ENCODE measurements at places on chromosomes 3 and 15. TPM values are rescaled to one million over a fixed set of nuclear protein-coding genes. Genes with fewer than 3 reads are reported as not detected.

SST gene
- total RNA-seq, result 1.3 TPM

DUOX1 gene
- 0.84 TPM for total RNA-seq

DNA sequence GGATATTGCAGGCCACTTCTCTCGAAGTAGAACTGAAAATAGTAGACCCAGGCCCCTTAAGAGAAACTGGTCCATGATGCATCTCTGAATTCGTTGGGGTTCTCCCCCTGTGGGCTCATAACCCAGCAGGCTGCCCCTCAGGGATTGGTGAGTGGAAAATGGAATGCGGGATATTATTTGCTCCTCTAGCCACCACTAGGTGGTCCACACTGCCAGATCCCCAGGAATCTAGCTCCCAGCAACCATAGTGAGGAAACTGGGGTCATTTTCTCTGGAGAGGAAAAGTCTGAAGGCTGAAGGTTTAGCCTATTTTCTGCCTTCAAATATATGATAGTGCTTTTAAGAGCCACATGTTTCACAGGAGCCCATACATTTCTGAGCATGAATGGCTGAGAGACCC is 6.7 kb downstream of the CX3CR1 start:
- no peak for DNase-seq

GRCh38 chr3:190504354-190505125 is 9.3 kb upstream of the IL1RAP start:
- no peak for DNase-seq

DNA sequence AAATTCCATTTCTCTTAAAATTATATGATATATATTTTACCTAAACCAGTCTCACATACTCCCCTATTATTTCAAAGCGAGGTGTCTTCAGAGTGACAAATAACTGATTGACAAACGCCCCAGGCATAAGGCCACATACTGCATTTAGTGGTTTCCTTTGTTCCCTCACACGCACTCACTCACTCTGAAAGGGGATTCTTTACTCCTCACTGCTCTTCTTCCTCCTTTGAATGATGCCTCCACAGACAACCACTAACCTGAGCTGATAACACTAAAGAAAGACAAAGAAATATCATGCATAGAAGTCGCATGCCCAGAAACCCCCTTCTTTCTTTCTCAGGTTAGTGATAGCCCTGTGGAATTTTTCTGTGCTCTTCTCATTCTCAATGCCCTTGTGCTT is 24.1 kb upstream of the BBX start:
- no peak for DNase-seq

DNA sequence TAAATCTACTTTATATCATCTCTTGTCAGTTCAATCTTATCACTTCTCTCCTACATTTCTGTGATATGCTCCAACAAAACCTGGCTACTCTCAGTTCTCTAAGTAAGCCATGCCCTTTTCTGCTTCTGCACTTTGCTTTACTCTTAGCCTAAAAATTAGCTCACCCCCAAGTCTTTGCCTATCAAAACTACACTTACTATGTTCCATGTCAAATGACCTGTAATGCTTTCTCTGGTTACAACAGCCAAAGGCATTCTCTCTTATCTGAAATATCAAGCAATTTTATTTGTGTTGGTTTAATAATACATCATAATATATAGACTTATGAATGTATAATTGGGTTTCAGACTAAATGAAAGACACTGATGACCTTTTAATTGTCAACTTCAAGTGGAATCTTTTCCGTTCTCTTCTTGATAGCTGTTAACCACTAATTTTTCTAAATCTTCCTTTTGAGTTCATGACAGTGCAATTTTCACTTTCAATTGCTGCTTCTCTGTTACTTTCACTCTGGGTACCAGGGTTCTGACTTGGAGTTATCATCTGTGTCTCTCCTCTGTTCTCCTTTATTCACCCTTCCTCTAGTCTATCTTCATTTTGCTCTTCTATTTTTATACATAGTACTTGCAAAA is 619.0 kb upstream of the GOLIM4 start:
- no peak for DNase-seq

All from H1 (cell line).